ENCODE measurements at places on chromosomes 12 and 14.

GRCh38 chr12:131636940-131637750, 73.7 kb upstream of the SFSWAP start:
- no peak for DNase-seq

- no peak for DNase-seq
Measured at GRCh38 chr14:21048638-21049037, 6.5 kb downstream of the RNASE7 start.

GRCh38 chr12:98895086-98895651, 250.1 kb downstream of the APAF1 start:
- peak; percentile 14 for DNase-seq

DNA sequence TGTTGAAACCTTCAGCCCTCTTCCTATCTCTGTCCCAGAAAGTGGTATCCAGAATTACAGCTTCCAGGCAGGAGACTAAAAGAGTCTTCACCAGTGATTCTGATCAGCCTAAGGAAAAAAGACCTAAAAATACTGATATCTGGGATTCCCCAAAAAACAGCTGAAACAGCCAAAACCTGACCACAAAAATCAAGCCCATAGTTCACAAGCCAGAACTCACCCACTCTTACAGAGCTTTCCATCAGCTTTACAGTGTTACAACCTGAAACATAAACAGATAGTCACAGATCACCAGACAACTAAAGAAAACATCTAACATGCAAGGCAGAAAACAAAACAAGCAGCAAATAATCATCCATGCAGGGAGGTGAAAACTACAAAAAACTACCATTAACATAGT, 26.0 kb upstream of the TSPAN8 start:
- DNase-seq, result no peak

DNA sequence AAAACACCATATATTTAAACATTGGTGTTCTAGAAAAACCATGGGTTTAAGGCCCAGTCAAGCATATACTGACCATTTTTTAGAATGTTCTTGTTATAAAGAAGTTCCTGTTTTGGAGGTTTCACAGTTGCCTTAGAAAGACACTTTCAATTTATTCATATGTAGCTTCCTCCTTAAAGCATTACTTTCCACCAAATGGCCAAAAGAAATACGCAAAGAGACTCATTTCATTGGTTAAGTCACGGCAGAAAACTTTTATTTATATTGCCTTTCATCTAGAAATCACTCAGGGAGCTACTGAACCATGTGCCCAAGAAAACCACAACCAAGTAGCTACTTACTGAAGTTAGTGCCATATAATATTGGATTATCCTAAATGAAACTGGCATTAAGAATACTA, 40.0 kb downstream of the MYBPC1 start:
- DNase-seq, result no peak

DNA sequence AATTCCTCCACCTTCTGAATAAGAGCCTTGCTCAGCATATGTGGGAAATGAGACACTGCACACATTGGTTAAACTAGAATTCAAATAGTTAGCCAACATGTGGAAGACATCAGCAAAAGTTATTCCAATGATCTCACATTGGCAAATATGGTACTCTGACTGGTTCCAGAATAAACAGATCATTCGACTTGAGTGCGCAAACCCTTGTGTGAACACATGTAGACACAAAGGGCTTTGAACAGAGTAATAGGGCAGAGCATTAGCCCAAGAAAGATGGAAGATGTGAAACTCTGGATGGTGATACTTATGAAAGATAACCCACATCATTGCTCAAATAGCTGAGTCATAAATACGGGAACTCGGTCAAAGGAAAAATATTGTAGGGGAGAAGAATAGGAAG, 1133.4 kb upstream of the SEL1L start:
- no peak for DNase-seq

DNA sequence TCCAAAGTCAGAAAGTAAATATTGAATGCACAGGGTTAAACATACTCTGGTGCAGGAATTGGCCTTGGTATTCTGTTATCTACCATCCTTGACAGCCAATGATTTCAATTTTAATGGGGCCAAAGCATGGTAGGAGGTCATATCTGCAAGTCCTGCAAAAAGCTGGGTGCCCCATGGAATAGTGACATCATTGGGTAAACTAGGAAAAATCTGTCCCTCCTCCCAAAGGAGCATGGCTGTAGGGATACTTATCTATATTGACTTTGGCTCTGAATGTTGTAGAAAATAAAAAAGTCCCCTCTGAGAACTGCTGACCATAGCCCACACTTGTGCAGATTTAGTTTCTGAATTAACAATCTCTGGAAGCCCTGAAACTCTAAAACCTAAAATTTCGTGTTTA, 403.2 kb upstream of the SEL1L start:
- DNase-seq, result no peak

DNA sequence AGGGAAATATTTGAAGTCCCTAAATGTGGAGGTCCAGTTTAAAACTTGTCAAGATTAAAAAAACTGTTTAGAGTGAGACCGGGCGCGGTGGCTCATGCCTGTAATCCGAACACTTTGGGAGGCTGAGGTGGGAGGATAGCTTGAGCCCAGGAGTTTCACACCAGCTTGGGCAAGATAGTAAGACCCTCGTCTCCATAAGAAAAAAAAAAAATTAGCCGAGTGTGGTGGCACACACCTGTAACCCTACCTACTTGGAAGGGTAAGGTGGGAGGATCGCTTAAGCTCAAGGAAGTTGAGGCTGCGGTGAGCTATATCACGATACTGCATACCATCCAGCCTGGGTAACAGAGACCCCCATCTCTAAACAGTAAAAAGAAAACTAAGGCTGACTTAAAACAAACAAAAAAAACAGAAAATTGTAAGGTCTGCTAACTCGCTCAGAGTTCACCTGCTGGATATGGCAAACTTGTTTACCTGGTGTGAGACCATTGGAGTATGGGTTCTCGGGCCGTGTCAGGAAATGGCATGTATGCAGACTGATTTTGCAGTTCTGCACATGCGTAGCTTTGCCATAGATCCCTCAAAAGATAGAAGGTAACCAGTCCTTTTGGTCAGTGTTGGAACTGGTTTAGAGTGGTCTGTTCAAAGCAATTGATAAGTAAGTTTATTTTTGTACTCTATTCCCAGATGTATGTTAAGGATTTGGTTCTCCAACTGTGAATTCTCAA, 2.1 kb downstream of the RNF10 start:
- peak; percentile 8 for DNase-seq

- DNase-seq, result no peak
Measured at GRCh38 chr14:52142504-52142903, 73.6 kb upstream of the NID2 start.

- no peak for DNase-seq
Measured at GRCh38 chr14:19918553-19919264, 1.7 kb upstream of the OR4K5 start.

GRCh38 chr12:120388691-120389481, 19.9 kb upstream of the MSI1 start:
- peak; percentile 63 for DNase-seq

DNA sequence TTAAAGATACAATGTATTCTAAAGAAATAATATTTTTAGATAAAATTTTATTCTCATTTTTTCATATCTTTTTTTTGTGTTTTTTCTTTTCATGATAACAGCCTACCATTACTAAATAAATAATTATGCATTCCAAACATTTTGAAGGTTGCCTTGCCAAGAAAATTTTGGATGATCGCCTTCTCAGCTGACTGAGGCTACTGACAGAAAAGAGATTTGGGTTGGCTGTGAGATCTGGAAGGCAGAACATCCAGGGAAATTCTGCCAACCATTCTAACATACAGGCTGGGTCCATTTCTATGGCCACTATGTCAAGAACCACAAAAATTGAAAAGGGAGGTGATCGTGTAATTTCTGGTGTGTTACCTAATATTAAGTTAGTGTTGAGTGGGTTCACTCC, 48.1 kb downstream of the GALNT8 start:
- DNase-seq, result no peak

DNA sequence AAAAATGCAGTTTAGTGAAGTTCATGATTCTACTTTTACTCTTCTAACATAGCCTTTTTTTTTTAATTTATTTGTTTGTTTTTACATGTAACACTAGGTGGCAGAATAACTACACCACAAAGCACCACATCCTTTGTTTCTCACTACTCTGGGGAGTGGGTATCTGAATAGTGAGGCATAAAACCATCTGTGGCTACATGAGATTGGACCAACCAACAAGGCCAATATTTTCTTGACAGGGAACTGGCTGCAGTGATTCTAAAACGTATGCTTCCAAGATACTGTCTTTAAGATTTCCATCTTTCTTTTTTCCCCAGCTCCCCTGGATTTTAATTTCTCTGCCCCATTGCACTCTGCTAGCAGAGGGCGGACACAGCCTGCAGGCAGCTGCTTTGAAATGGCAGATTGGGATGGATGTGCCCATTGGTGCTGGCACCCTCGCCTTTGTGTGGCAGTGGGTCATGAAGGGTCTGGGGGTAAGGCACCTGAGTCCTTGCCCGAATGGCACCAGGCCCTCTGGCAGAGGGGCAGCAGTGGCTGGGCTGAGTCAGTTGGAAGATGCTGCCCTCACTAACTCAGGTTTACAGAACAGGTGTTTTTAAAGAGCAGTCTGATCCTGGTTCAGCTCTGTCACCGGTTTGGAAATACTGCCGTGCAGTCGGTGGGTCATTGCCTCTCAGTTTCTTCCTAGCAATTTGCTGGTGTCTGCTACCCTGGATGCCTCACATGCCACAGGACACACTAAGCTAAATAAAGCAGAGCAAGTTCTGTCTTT, 429.1 kb downstream of the RAD51B start:
- peak; percentile 74 for DNase-seq

- DNase-seq, result no peak
Measured at GRCh38 chr12:52715416-52715815, 12.1 kb upstream of the KRT77 start.

- no peak for DNase-seq
Measured at GRCh38 chr12:98470469-98471082, 44.8 kb upstream of the TMPO start.

DNA sequence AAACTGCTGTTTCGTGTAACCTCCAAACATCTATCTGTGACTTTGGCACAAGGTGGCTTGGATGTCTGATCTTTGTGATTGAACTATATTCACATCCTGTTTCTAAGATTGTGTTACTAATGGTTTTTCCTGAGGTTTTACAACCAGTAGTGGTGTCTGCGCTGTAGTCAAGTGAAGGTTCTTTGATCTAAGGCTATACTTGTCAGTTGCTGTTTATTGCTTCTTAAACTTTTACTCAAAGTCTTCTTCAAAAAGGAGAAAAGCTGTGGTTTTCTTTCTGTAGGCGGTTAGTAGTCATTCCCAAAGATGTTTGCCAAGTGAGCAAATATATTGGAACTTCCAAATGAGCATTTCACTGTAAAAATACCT, 12.3 kb upstream of the CALM1 start:
- DNase-seq, result peak; percentile 68

DNA sequence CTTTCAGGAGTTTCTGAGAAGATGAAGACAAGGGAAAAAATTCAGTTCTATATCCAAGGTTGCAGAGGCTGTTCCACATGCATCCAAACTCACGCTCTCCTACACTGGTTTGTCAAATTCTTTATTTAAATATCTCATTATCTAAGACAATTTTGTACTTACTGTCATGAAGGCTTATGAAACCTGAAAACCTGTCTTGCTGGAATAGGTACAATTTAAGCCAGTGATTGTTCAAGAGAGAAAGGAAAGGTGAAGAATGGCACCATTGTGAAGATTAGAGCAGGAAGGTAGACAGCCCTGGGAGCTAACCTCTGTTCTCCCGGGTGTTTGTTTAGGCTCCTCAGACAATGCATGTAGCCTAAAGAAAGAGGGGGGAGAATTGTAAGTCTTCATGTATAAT, 315.1 kb upstream of the PRKD1 start:
- no peak for DNase-seq

- DNase-seq, result no peak
Measured at GRCh38 chr12:15794836-15795235, 5.6 kb upstream of the EPS8 start.

GRCh38 chr14:58540749-58541632, 96.8 kb upstream of the DACT1 start:
- no peak for DNase-seq

DNA sequence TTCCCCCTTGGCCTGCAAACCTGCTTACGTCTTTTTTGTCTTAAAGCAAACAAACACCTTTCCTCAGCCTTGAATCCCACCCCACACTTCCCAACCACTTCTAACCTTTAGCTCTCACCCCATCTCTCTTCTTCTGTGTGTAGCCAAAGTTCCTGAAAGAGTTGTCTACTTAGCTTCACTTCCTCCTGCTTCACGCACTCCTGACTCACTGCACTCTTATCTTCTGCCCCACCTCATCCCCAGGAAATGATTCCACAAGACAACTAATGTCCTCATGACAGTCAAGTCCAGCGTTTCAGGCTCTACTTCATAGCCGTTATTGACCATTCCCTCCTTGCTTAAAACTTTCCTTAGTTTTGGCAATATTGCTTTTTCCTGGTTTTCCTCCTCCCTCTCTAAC, 22.4 kb downstream of the EIF2B2 start:
- DNase-seq, result peak; percentile 39

DNA sequence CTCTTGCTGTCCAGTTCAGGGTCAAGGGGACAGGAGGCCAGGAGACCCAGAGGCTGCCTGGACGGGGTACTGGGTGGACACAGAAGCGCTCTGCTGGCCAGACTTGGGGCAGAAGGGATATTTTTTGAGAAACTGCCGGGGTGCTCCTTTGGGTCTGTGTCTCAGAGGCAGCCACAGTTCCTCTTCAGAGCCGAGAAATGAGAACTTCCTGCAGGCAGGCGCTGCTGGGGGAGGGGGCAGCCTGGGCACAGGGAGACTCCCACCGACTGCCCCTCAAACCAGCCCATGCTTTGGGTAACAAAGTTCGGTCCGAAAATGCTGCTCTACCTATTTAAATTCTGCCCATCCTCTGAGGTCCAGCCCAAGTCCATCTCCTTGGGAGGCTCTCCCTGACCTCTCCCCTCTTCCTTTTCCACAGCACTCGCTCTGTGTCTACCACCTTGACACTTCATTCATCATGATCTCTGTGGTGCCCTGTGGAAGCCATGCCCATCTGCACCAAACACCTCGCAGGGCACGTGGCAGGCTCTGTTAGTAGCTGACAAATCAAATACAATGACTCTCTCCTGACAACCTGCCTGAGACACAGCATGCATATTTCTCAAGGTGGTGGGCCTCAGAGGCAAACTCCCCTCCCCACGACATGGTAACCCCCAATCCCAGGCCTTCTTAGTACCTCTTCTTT, 16.4 kb downstream of the HDAC7 start:
- no peak for DNase-seq

DNA sequence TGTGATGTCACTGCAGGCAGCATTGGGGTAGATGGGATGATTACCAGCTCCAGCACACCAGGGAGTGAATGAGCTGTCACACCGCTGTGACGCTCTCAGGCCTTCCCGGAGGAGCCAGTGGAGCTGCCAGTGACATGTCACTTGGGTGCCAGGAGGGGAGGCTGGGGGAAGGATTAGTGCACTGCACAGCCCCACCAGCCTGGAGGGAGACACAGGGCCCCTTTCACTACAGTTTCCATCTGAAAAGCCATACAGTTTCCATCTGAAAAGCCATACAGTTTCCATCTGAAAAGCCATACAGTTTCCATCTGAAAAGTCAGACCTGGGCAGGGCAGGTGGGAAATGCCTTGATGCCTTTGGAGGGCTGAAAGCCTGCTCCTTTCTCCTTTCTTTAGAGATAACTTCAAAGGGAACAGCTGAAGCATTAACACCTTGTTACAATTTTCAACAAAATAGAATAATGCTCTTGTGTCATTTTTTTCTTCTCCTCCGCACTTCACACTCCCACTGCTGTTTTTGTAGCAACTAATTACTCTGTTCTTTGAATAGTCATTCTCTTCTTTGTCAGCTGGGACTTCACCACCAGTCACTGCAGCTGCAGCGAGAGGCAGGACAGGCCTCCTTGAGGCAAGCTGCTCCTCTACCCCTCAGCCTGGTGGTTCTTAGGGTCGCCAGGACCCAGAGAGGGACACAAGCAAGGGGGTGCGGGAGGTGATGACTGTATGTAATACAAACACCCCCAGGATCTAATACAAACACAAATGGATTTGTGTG, 256.9 kb upstream of the RGS6 start:
- DNase-seq, result no peak

Data from large intestine (tissue), 12 donors.